AG09309 (cell line): ENCODE measurements at places on chromosomes 13 and 19.

DNA sequence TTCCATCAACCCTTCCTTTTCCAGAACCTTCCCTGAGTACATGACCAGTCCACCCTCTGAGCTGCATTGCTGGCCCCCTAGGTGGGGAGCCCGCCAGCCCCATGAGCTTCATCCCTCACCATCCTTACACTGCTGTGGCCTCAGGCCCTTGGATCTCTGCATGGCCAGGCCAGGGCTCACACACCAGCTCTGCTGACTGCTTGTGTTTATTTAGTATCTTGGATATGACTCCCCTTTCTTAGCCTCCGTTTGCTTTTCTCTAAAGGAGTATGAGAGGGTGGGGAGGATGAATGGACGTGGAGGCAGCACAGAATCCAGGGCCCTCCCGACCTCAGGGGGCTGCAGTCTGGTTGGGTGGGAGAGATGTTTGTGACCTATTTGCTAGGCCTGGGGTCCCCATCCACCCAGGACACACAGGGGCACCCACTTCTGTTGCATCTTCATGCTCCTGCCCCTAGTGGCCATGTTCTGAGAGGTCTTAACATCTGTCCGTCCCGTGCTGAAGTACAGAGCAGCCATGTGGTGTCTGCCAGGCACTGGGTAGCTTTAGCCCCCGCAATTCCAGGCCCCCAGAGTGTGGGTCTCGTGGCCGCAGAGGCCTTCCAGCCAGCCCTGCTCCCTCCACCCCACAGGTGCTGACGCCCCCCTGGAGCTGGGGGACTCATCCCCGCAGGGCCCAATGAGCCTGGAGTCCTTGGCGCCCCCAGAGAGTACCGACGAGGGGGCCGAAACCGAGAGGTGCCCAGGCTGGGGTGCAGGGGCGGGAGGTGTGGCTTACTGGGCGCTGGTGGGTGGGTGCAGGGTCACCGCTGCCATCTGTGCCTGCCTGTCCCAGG lies 13.0 kb downstream of the ARHGEF1 start:
- no peak for DNase-seq

DNA sequence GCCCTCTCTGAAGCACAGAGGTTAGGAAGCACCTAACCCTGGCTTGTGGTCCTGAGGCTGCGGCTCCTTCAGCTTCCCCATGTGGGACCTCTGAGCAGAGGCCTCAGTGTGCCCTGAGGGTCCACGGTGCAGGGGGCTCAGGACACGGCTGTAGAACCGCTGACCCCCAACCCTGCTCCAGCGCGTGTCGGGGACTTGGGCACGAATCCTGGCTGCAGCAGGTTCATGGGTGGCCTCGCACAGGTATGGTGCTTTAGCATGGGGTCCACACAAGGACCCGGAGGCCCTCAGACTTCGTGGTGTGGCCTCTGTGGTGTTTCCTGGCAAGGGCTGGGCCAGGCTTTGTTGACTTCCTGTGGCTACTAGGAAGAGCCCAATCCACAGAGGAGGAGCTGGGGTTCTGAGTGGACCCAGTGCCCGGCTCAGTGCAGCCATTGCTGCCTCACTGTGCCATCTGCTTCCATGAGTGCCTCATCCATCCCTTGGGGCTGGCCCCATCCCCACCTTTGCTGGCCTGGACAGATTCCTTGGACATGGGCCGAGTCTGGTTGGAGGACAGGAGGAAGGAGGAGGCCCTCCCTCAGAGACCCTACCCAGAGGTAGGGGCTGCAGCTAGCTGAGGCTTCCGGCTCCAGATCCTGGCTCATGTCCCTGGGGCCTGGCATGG lies 24.5 kb downstream of the ZBTB7A start:
- DNase-seq, result no peak

GRCh38 chr13:71249011-71249410 lies 618.0 kb downstream of the DACH1 start:
- DNase-seq, result no peak

DNA sequence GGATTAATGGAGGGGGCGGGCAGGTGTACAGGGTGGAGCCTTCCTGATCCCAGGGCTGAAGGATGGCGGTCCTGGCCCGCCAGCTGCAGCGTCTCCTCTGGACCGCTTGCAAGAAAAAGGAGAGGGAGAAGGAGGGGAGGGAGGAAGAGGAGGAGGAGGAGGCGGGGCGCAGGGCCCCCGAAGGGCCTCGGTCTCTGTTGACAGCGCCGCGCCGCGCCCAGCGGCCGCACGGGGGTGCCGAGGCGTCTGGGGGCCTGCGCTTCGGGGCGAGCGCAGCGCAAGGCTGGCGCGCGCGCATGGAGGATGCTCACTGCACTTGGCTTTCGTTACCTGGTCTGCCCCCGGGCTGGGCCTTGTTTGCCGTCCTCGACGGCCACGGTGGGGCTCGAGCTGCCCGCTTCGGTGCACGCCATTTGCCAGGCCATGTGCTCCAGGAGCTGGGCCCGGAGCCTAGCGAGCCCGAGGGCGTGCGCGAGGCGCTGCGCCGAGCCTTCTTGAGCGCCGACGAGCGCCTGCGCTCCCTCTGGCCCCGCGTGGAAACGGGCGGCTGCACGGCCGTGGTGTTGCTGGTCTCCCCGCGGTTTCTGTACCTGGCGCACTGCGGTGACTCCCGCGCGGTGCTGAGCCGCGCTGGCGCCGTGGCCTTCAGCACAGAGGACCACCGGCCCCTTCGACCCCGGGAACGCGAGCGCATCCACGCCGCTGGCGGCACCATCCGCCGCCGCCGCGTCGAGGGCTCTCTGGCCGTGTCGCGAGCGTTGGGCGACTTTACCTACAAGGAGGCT lies at the start of gene PPM1N:
PPM1N (plus strand) TSS at position 33 of the 785 bp plus-strand sequence; CDS start at position 63, 30 bp downstream.
- no peak for DNase-seq

DNA sequence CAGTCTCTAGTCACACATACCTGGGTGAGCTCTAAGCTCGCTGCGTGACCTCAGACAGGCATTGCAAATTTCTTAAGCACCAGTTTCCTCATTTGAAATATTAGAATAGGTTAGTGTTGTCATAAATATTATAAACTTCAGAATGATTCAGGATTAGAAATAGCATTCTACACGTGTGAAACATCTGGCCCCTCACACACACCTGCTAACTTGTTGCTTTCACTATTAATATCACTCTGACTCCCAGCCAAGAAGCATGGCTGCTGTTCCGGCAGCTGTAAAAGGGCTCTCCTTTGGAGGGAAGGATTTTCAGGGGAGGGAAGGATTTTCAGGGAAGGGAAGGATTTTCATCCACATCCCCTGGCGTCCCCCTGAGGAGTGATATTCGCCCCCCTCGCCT lies 161.3 kb upstream of the GPR12 start:
- DNase-seq, result no peak

DNA sequence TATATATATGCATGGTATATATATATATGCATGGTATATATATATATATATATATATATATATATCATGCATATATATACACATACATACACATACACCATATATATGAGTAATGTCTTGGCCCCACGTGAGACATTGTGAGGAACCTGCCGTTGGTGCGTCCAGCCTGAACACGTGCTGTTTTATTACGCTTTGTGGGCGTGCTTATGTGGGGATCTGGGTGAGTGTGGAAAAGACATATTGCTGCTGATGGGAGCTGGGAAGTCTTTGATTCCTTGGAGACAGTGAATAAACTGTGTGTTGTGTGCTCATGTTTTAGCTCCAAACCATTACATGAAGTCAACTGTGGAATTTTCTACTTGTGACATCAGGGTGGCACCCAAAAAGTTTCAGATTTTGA lies 28.9 kb downstream of the KCTD15 start:
- no peak for DNase-seq

GRCh38 chr13:29761815-29762214 lies 88.6 kb downstream of the UBL3 start:
- no peak for DNase-seq
